ENCODE measurements at places on chromosomes 7 and 10.

DNA sequence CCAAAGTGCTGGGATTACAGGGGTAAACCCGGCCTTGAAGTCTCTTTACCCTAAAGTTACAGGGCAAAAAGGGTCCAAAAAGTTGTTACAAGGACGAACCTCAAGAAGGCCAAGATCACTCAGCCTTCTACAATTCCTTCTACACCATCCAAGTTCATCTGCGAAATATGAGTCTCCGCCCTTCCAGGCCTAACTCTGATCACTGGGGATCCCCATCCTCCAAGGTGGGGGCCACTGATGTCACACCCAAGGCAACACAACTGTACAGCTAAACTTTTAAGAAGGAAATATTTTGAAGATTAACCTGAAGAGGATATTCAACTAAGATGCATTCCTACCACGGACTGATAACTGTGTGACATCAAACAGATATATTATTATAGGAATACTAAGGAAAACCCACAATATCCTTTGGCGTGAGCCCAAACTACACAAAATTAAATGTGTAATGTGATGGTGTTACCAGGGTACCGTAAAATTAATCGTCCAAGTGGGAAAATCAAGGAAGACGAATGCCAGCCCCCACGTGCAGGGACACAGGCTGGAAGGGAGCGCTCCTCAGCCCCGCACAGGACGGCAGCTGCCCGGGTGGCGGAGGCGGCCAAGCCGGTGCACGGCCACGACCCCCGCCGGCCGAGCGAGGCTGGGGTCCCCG, 1.0 kb downstream of the PAXIP1 start:
- no peak for DNase-seq

- peak; percentile 34 for DNase-seq
Measured at GRCh38 chr10:79472951-79473350, 27.5 kb upstream of the ZCCHC24 start.

DNA sequence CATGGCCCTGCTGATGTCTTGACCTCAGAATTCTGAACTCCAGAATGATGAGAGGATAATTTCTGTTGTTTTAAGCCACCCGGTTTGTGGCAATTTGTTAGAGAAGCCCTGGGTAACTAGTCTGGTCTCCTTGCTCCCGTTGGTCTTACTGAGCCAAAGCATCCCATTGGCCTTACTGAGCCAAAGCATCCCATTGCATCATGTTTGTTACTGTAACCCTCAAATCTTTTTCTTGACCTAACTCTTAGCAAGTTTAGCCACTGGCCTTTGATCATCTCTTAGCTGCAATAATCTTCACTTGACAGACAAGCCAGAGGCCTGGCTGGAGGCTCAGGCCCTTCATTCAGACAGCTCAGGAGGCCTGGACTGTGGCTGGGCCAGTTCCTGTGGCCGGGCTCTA, 21.8 kb downstream of the TBXAS1 start:
- DNase-seq, result no peak

DNA sequence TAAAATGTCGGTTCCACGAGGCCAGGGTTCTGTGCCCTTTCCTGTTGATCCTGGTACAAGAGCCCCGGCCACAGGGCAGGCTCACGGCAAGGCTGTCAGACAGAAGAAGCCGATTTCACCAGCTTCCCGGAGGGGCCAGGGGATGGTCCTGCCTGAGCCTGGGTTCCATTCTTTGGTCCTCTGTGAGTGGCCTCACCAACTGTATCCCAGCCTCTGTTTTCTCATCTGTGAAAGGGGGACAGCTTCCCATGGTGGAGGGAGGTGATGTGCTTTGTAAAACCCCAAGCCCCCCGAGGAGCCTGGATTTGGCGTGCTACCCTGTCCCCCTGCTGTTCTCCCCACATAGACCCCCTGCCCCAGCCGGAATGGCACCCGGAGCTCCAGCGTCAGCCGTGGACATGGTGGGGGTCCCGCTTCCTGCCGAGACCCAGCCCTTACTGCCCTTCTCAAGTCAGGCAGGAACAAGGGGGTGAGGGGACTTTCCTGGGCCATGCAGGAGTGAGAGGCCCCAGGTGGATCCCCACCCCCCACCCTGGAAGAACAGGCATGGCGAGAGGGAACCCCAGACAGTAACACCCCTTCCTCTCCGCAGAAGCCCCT, 28.3 kb upstream of the ELFN1 start:
- no peak for DNase-seq

DNA sequence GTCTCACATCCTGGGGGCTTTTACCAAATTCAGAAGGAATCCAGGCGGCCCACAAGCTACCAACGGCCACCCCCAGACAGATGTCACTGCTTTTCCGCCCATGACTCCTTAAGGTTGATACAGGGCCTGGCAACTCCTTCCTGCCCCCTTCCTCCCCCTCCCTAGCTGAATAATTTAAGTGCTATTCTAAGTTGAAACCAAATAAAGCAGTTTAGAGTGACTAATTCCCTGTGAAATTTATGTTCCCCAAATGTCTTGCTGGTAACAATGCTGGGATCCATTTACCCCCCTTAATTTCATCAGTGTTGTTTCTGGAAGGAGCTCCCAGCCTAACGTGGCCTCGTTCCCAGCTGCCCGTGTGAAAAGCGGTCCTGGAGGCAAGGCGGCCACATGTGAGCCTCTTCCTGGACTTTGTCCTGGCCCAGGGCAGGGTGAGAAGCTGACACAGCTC, 109.6 kb downstream of the TMEM130 start:
- DNase-seq, result no peak

DNA sequence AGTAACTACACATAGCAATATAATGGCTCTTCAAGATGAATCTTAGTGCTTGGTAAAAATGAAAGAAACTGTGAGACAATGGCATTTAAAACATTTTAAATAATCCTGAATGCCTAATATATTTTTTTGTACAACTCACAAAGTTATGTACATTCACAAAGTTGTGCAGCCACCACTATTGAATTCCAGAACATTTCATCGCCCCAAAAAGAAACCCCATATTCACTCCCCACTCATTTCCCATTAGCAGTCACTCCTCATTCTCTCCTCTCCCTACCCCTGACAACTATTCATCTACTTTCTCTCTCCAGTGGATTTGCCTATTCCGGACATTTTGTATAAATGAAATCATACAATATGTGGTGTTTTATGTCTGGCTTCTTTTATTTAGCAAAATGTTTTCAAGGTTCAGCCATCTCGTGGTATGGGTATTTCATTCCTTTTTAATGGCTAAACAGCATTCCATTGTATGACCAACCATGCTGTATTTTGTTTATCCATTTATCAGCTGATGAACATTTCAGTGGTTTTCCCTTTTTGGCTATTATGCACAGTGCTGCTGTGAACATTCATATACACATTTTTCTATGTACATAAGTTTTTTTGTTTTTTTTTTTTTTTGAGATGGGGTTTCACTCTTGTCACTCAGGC, 34.7 kb downstream of the ENTPD7 start:
- DNase-seq, result no peak

- DNase-seq, result no peak
Measured at GRCh38 chr10:96622013-96622787, 35.4 kb upstream of the TM9SF3 start.

DNA sequence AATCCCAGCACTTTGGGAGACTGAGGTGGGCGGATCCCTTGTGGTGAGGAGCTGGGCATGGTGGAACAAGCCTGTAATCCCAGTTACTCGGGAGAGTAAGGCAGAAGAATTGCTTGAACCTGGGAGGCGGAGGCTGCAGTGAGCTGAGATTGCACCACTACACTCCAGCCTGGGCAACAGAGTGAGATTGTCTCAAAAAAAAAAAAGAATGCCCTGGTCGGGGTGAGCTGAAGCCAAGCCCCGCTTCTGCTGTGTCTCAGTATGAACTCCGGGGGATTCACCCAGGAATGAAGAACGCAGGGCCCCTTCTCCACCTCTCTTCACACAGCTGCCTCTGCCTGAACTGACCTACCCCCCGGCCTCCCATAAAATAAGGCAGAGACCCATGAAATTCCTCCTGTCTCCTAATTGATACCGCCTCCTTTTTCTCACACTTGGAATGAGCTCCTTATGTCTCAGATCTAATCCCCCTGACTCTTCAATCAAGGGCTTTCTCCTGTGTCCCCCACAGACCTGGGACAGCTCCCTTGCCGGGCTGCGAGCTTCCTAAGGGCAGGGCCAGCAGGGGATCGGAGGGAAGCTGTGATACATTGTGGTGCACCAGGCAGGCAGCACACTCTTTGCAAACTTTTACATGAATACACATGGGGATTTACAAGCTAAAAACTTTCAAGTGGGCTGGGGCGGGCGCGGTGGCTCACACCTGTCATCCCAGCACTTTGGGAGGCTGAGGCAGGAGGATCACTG, 911 bp upstream of the ZP3 start:
- DNase-seq, result no peak

GRCh38 chr7:38942431-38943051, 33.5 kb upstream of the VPS41 start:
- DNase-seq, result no peak

GRCh38 chr10:66747451-66747850, 178.4 kb upstream of the LRRTM3 start:
- DNase-seq, result no peak

GRCh38 chr10:103969436-103969835, 2.5 kb downstream of the SLK start:
- DNase-seq, result no peak

GRCh38 chr7:124420367-124420766, 345.2 kb downstream of the GPR37 start:
- DNase-seq, result no peak

GRCh38 chr7:2604608-2605174, 27.1 kb upstream of the TTYH3 start:
- DNase-seq, result no peak

GRCh38 chr7:35801392-35802101, 690 bp downstream of the SEPTIN7 start:
- peak; percentile 61 for DNase-seq
